ENCODE measurements at places on chromosomes 5 and 9.

DNA sequence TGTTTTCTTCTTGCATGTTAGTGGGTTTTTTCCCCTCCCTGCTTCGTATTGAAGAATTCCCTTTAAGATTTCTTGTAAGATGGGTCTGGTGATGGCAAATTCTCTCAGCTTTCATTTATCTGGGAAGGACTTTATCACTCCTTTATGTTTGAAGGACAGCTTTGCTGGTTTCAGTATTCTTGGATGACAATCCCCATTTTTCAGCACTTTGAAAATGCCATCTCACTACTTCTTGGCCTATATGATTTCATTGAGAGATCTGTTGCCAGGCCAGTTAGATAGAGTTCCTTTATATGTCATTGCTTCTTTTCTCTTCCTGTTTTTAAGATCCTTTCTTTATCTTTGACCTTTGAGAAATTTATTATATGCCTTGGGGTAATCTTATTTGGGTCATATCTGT is 106.3 kb downstream of the KDM4C start:
- DNase-seq = no peak

DNA sequence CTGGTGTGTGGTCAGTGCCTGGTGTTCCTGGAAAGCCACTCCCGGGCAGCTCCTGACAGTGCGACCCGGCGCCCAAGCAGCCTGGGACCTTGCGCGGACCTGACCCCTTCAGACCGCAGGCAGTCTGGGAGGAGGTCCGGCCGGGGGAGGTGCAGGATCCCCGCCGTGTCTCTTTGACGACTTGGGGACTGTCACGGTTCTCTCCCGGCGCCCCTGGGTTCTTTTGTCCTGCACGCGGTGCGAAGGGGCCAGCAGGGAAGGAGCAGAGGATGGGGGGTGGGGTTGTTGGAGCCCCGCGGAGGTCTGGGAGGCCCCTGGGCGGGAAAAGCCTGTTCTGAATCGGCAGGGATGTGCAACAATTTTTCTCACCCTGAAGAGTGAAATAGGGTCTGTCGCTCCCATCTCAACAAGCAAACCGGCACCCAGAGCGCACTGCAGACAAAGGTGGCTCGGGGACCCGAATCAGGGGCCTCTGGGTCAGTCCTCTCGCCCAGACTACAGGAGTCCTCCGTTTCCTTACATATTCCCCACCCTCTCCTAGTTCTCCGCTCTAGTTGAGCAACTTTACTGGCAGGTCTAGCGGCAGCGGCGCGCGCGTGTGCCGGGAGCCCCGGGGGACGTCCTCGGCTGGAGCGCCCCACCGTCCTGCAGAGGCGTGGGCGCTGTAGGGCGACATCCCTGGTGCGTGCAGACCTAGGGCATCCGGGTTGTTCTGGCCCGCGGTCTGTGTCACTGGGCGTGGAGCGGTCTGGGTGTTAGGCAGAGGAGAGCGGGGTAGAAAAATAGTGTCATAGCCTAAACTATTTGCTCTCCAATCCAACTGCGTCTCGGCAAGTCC is 1.2 kb downstream of the VCAN start:
- DNase-seq = no peak

DNA sequence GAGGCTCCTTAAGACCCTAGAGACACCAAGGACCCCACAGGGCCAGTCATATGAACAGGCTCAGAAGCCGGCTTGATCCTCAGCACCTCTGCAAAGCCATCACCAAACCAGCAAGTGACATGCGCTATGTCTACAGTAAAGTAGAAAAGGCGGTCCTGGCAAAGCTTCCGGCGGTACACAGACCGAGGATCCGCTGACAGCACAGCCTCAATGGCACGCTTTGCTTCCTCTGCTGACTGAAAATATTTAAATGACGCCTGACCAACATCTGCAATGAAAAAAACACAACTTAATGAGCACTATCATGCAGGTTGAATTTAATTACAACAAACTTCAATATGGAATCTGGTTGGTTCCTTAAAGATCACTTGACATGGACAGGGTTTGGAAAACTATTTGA is 17.6 kb downstream of the TRMO start:
- no peak for DNase-seq

DNA sequence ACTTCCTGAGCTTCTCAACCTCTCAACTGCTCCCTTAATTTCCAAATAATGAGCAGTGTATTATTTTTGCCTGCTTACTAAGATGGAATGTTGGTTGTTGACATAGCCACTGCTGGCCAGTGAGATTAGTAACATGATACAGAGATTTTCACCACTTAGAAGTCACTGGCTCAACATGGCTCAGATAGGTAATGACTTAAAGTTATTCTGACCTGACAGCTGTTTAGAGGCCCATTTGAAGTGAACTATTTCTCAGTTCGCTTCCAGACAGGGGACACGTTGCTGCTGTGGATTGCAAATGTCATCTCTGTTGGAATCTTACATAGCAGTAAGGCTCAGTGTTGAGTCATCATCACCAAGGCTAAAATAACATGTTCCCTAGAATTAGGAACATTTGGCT is 490.2 kb downstream of the TLE4 start:
- no peak for DNase-seq

DNA sequence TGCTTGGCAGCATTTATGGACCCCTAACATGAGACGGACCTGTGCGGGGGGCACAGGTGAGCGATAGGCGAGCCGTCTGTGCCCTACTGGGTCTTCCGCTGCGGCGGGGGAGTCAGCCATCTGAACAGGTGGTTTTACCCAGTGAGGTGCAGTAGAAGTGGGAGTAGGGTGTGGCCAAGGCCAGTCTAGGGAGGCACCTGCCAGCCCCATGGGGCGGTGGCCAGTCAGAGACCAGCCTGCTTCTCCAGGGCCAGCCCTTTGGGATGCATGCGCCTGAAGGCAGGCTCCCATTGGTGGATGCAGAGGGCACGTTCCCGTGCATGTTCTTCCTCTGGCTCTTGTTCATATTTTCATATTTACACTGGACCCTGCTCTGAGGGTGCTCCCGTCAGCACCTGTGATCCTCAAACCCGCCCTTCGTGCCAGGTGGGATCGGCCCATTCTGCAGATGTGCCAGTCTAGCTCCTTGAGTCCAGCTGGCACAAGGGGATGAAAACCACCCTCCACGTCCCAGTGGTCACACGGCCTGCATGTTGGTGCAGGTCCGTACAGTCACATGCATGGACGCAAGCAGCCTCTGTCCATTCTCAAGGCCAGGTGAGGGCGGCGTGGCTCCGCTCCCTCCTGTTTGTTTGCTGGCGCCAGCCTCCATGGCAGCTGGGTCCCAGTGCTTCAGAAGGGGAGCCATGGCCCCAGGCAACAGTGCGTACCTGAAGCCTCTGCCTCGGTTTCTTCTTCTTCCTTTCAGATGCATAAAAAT is 9.0 kb downstream of the COL5A1 start:
- no peak for DNase-seq

DNA sequence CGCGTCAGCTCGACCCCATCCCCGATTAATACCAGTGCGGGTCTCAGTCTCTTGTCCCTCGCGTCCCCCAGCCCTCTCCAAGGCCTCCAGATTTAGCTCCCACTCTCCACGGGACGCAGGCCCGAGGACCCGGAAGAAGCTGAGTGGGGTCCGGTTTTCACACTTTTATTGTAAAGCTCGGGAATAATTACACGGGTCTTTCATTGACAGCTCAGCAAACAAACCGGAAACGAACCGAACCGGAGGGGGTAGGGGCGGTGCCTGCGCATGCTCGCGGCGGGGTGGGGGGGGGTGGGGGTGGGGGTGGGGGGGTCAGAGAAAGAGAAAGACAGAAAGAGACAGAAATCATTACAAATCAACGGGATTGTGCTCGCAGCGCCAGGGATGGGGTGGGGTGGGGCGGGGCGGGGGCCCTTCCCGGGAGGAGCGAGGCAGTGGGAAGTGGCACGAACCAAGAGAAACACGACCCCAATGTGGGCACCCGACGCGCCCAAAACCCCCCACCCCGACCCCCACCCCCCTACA is 27.9 kb downstream of the PCDH1 start:
- peak; percentile 80 for DNase-seq

- no peak for DNase-seq
Measured at GRCh38 chr5:143019157-143019556, 249.0 kb downstream of the ARHGAP26 start.

DNA sequence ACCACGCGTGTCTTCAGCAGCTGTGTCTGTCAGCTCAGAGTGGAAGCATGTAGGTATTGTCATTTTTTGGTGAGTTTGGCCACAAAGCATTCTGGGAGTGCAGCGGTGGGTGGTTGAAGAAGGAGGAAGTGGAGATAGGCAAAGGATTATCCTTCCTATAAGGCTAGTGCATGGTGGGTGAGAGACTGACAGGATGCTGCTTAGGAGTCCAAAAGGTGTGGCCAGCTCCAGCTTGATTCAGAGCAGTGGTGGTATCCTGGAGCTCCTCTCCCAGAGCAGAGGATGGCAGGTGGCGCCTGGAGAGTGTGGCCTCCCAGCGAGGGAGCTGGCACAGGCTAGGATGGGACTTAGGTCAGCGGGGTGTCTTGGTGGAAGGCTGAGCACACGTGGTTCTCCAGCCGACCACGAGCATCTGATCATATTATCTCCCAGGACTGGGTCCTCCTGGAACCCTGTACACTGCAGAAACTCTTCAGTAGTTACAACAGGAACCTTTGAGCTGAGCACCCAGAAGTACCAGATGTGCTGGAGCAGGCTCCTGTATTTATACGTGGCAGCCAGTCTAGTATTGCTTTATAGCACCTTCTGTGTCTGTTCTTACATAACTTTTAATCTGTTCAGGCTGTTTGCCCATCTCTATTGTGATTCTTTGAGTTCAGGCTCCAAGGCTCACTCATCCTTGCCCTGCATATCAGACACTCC is 29.6 kb downstream of the MAML1 start:
- DNase-seq = no peak

DNA sequence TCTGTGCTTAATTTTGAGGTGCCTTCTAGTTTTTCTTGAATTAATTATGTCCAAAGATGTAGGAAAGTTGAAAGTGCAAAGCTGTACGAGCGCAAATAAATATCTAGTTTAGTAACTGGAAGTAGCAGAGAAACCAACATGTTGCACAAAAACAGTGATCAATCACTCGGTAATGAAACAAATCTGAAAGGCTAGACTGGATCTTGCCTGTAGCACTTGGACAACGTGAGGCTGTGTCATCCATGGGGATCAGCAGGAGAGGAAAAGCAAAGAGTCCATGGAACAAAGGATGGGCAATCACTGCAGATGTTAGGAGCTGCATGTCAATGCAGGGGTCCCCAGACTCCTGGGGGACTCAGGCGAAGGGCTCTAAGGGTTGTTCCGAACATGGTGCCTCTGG is 424.2 kb downstream of the IRX1 start:
- no peak for DNase-seq

GRCh38 chr5:97107318-97107717 is 35.1 kb downstream of the LIX1 start:
- DNase-seq = no peak

DNA sequence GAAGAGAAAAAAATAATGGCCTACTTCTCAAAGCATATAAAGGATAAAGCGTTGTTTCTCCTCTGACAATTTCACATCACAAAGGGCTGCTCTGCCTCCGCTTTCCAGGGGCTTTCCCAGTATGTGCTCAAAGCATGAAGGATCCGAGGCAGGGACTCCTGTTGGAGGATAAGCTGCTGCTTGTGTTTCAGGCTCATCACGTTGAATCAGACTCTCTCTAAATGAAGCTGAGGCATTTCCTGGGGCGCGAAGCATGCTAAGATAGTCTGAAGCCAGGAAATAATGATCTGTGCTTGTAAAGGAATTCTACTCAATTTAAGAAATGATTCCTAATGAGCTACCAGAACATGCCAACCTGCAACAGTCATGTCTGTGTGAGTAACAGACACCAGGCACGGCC is 97.5 kb downstream of the MARCHF11 start:
- DNase-seq = no peak

- DNase-seq = no peak
Measured at GRCh38 chr9:93059011-93059714, 662 bp downstream of the SUSD3 start.

GRCh38 chr9:4591123-4591500 is 71.0 kb upstream of the PLPP6 start:
- DNase-seq = no peak

- no peak for DNase-seq
Measured at GRCh38 chr5:19770396-19770795, 217.6 kb downstream of the CDH18 start.

DNA sequence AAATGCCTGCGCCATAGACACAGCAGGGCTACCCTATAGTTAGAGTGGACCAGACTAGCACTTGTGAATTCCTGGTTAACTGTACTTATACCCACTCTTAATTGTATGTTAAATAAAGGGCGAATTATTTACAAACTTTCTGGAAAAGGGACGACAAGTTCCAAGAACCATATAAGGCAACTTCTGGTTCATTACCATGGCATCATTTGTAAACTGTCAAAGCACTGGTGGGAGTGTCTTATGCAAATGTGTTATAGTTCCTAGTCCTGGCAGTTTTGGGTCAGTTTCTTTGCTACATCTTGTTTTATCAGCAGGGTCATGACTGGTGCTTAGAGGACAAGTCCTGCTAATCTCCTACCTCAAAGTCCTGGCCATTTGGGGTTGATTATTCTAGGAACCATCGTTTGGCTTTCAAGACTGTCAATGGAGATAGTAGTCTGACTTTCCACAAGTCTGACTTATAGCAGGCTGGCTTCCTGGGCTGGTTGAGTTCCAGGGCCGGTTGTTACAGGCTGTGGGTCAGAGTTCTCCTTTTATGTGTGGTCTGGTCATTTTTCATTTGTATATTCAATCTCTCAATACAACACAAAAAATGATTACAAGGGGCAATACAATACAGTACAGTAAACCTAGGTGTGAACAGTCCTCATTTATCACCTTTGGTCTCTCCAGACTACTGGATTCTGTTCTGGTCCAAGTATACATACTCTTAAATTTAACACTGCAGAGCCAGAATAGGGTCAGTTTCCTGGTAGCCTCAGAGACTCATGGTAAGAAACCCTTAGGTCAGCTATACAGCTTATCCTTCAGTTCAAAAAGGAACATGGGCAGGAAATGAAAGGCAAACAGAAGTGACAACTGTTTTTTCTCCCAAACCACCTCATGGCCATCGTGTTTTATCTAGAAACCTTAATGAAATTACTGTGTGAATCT is 8.3 kb upstream of the CFAP95 start:
- DNase-seq = no peak

DNA sequence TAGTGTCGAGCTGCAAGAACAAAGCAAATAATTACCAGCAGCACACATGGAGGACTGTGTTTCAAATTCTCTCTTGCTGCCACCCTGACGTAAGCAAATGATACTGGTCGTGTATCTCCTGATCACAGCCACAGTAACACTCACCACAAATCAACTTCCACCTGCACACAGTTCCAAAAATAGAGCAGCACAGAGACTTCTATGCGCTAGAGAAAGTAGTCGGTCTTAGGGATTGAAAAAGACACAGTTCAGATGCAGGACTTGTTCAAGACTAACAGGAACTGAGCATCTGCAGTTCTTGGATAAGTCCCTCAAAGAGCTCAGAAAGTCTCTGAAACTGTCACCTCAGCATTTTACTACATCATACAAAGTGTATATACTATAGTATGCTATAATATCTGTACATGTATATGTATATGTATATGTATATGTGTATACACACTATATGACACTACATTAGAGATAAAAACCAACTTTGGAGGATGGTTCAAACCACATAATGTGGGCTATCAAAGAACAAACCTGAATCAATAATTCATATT is 279.0 kb downstream of the GLIS3 start:
- no peak for DNase-seq
